Kidney capillary endothelial cell (primary cell): ENCODE measurements at places on chromosomes 2 and 18.

- DNase-seq = no peak
These were observed 101.2 kb downstream of the GALNT14 start for GRCh38 chr2:31037058-31037457.

- no peak for DNase-seq
These were observed 45.5 kb upstream of the ZSWIM2 start for GRCh38 chr2:186894478-186894877.

DNA sequence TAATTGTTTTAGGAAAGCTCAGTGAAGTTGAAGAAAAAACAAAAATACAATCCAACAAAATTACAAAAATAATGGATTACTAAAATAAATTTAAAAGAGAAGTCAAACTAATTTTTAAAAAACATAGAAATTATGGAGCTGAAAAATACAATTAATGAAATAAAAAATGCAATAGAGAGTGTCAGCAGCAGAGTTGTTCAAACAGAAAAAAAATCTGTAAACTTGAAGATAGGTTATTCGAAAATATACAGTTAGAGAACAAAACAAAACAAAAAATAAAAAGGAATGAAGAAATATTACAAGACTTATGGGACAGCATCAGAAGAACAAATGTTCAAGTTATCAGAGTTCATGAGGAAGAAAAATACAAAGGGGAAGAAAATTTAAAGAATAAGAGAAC, 114.7 kb downstream of the GULP1 start:
- no peak for DNase-seq

DNA sequence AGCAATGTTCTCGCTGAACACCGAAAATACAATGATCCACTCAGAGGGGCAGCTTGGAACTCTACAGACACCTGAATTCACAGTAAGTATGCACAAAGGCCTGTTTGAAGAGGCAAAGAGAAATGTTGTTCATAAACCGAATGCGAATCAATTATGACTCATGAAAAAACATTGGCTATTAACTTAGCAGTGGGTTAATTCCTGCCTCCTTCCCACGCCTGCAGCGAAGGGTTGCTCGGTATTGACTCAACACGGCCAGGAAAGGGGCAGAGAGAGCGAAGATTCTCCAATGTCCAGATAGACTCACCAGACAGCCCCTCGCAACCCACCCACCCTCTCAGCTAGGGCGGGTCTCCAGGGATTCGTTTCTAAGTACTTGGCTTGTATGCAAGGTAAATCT, 9.4 kb downstream of the CRACDL start:
- DNase-seq = no peak

GRCh38 chr2:227006189-227006897, 157.7 kb downstream of the COL4A4 start:
- DNase-seq = no peak

GRCh38 chr2:234989183-234989701, 37.4 kb downstream of the SH3BP4 start:
- DNase-seq = no peak

DNA sequence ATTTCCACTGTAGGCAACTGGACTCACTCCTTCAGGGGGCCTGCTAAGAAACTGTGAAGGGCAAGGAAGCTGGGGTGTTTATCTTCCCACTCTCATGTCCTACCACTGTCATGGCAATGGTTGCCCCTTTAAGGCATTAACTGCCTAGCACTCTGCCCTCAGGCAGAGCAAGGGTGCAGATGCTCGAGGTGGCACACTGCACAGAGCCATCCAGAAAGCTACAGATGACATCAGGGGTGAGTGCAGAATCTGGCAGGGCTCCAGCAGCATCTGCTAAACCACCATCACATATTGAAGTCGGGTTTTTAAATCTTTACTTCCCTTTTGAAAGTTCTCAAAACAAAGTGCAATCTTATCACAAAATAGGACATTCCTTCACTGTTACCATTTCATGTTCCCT, 75.4 kb downstream of the RAPGEF4 start:
- no peak for DNase-seq

GRCh38 chr2:20057268-20057667, 5.8 kb upstream of the LAPTM4A start:
- DNase-seq = no peak

DNA sequence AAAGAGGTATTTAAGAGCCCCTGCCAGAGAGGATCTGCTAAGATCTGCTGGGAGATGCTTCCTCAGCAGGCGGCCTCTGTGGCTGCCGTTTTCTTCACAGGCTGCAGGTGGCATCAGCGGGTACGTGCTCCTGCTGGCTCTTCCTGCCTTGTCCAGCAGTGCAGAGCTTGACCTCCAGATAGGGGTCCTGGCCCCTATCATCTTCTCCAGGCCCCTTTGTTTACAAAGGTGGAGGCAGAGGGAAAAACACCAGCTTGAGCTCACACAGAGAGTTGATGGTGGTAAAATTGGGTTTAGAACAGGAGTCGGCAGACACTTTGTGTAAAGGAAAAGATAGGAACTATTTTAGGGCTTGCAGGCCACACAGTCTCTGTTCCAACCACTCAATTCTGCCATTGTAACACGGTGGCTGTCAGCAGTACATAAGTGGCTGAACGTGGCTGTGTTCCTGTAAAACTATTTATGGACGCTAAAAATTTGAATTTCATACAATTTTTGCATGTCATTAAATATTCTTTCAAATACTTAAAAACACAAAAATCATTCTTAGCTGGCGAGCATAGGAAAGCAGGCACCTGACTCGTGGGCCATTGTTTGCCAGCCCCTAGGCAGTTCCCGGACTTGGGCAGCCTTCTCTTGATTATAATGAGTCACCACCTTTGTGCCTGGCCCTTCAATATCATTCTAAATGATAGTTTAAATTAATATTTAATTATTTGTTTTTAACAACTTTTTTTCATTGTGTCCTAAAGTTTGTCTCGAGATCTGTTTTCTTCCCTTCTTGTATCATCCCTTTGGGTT, 98.2 kb upstream of the B3GNT7 start:
- peak; percentile 49 for DNase-seq

DNA sequence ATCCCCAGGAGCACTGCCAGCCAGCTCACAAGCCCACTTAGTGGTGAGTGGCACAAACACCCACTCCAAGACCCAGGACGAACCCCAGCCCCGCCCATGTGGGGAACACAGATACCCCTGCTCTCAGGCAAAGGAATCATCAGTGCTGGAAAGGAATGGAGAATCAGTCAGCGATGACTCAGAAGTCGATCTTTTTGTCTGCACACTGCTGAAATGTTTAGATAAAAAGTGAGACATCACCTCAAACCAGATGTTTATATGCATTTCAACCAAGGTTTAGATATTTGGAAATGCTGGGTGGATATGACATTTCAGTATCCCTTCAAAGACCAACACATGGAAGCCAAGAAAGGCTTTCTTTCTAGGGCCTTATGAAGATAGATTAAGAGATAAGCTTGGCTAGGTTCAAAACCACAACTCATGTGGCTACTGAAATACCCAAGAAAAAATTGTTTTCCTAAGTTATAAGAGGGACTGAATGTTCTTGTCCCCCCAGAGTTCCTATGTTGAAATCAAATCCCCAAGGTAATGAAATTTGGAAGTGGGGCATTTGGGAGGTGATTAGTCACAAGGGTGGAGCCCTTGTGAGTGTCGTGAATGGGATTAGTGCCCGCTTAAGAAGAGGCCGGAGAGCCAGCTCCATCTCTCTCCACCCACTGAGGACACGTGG, 43.7 kb downstream of the POU3F3 start:
- no peak for DNase-seq

- DNase-seq = no peak
These were observed 38.1 kb downstream of the L3MBTL4 start for GRCh38 chr18:6376433-6377229.

DNA sequence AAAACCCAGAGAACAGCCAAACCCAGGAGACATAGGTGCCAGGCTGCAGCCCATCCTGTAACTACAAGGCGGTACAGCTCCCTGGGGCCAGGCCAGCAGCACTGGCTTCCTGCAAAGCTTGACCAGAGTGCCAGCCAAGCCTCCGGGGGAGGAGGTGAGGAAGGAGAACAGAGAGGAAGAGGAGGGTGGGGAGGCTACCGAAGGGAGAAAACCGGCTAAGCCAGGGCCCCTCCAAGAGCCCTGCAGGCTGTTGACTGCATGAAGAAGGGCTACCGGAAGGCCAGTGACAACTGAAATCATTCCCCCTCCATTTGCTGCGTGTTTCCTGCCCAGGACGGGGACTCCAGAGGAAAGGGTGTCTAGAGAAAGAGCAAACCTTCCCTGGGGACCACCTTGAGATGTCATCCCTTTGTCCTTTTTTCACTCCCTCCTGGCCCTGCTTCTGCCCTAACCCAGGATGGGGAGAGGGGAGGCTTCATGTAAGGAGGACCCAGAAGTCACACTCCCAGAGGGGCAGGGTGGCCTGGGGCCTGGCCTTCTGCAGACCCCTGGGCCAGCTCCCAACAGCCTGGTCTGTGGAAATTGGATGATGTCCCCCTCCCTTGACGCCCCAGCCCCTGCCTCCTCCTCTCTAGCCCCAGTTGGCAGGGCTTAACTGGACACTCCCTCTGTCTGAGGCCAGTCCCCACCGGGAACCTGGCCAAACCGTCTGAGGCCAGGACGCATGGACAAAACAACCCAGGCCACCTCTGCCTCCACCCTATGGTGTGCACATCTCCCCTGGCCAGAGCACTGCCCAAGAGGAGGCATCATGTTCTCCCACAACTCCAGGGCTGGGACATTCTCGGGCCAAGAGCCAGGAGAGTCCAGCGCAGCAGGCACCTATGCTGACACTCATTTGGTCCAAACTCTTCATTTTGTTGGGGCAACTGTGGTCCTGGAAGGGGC, 207.8 kb downstream of the CYP26B1 start:
- DNase-seq = no peak

GRCh38 chr2:29209551-29209950, 94.3 kb downstream of the CLIP4 start:
- no peak for DNase-seq

GRCh38 chr2:168394262-168394661, 61.8 kb upstream of the CERS6 start:
- no peak for DNase-seq
